ENCODE measurements at places on chromosomes 2 and 18.

DNA sequence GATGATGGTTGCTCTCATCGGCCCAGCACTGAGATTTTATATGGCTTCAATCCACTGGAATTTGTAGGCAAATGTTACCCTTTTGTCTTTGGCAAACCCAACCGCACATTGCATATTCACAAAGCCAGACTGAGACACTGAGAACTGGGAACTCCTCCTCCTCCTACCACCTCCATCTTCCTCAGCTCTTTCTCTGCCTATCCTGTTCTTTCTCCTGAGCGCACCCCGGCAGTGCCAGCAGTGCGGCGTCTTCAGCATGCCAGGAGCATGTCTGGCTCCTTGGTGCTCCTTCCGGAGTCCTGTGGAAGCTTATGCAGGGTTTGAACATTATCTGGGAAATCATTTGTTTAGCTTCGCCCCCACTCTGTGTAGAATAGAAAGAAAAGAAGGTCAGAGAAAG, 50.8 kb downstream of the TRIB2 start:
- DNase-seq = no peak

- DNase-seq = no peak
Observed at GRCh38 chr2:219929835-219930234, 302.4 kb downstream of the SLC4A3 start.

DNA sequence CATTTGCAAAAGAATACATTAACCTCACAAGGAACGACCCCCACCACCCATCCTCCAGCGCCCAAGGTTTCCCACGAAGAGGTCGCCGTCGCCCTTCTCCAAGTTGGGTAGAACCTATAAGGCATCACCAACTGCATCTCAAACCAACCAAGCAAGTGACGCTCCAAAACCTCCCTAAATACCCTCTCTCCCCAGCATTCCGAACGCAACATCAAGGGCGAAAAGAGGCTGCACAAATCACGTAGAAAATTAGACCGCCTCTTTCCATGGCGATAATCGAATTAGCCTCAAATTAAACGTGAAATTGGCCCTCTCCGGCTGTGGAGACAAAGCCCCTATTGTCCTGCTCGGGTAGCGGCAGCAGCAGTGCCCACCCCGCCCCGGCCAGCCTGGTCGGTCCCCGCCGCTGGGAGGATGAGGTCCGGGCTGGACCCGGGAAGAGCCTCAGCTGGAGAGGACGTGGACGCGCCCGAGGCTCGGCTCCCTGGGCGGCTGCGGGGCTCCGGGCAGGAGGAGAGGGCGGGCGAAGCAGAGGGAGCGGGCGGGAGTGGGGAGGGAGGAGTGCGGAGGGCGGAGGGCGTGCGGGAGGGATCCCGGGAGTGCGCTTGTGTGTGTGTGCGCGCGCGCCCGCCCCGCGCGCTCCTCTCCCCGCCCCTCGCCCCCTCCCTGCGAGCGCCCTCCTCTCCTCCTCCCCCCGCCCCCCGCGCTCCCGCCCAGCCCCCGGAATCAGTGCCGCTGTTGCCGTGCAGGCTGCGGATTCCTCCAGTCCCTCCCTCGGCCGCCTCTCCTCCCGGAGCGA, at the start of gene SPTBN1:
Gene SPTBN1, plus strand, starts transcription at position 765 of the 799 bp plus-strand sequence. CDS start 70,092 bp downstream, outside the sequence.
- DNase-seq = peak; percentile 88

- no peak for DNase-seq
Observed at GRCh38 chr2:158482594-158482993, 25.8 kb downstream of the PKP4 start.
